ENCODE measurements at places on chromosomes 3 and 15.

DNA sequence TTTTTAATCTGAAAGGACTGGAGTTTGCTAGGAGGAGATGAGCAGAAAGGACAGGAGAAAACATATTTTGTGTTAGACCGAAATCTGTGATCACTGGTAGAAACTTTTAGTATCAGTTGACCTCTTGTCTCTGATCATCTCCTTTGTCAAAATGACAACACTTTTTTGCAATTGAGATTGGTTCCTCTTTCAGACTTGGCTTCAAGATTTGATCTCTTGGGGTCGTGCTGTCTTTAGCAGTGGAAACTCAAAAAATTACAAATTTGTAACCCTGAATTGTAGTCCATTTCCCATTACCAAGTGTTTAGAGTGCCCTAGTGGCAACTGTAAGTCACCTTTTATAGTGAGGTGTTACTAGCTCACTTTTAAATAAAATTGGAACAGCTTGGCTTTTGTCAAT, 107.4 kb downstream of the KLHL25 start:
- DNase-seq, result no peak

DNA sequence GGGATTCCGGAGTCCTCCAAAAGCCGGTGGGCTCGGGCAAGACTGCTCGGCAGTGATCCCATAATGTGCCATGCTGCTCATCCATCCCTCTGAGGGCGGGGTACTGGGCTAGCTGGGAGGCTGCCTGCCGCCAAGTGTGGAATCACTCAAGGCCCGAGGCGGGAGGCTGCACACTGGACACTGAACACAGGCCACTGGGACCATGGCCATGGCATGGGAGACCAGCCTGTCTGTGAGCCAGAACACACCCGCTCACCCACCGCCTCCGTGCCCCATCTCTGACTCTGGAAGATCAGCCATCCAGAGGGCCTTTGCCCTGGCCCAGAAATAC, 1.4 kb downstream of the C3orf22 start:
- DNase-seq, result no peak

- DNase-seq, result no peak
Observed at GRCh38 chr3:110929816-110930215, 141.8 kb upstream of the NECTIN3 start.

GRCh38 chr3:20401253-20401652, 215.2 kb upstream of the SGO1 start:
- no peak for DNase-seq

DNA sequence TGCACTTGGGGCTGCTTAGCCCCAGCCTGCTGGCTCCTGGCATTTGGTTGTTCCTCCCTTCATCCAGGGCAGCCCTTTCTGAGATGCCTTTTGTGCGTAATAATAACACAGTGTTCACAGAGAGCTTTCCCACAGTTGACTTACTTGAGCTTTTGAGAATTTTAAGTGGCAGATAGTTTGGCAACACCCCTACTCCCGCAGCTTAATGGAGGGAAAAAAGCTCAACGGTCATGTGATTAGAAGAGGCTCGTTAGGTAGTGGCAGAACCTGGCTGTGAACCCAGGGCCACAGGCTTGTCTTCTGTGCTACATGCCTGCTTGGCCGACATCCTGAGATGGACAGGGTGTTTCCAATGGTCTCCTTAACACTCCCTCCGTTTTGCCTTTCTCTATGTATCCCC, 4.7 kb downstream of the KBTBD13 start:
- peak; percentile 38 for DNase-seq

- DNase-seq, result no peak
Observed at GRCh38 chr3:197983076-197983475, 23.1 kb downstream of the LMLN start.

GRCh38 chr3:124812291-124813265, 74.6 kb downstream of the ITGB5 start:
- peak; percentile 65 for DNase-seq

DNA sequence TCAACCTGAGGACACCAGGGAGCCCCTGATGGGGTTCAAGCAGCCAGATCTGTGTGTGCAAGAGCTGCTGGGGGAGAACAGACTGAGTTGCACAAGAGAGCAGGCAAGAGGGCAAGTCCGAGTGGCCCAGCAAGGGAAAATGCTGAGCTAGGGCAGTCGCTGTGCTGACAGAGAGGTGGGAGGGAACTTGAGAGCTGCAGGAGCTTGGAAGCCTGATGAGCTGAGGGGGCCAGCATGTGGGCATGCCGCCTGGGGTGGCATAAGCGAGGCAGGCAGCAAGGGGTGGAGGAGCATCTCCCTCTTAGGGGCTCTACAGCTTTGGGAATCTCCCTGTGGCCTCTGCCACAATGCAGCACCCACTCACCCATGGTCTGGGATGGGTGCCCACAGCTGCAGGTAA, 4.7 kb upstream of the CORO2B start:
- DNase-seq, result no peak

DNA sequence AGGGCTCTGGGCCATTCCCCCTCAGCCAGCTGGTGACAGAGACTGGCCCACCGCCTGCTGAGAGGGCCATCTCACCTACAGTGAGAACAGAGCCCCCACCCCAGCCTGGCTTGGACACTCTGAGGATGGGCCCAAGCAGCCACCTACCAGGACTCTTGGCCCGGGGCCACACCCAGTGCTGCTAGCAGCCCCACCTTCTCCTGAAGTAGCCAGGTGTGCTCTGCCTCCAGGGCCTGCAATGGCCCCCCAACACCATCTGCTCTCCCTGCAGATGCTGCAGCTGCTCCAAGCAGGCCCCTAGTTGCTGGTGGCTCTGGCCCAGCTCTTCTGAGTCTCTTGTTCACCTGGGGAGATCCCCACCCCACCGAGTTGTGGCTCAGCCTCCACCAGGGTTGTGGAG, 6.8 kb upstream of the CLK3 start:
- peak; percentile 36 for DNase-seq

DNA sequence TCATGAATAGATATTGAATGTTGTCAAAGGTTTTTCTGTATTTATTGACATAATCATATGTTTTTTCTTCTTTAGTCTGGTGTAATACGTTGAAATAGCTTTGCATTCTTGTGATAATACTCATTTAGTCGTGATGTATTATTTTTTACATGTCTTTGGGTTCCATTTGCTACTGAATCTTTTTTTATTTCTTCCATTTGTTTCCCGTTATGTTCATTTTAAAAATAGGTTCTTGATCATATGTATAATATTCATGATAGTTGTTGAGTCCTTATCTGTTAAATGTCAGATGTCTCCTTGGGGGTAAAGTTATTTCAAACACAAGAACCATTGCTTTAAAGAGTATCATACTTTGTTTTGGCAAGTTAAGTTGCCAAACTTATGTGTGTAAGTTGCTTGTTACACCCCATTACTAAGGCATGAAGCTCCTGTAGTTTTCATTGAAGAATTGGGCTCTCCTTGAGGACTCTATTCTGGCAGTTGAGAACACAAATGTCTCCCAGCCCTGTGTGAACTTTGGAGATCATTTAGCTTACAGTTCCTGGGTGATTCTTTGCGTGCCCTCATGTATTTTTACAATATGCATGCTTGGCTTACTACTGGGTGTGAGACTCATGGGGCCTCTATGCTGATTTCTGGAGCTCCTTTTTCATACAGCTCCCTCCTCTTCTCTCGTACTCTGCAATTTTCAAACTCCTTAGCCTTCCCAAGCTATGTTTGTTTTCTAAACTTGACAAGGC, 8.3 kb downstream of the AKAP13 start:
- no peak for DNase-seq

DNA sequence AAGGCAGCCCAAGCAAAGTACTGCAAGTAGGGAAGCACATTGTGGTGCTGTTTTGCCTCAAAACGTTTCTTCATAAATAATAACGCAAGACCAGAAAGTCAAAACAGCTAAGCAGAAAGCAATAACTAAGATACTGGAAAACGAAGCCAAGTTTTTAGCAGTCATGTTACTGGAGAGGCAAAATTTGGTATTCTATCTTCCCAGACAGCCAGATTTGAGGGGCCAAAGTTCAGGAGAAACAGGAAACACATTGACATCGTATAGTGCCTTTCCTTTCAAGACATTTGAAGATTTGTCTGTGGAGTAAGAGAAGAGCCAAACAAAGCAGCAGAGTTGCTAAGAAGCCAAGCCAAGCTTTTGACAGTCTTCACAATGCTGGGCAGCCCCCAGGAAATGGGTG, 843.6 kb upstream of the NECTIN3 start:
- no peak for DNase-seq

DNA sequence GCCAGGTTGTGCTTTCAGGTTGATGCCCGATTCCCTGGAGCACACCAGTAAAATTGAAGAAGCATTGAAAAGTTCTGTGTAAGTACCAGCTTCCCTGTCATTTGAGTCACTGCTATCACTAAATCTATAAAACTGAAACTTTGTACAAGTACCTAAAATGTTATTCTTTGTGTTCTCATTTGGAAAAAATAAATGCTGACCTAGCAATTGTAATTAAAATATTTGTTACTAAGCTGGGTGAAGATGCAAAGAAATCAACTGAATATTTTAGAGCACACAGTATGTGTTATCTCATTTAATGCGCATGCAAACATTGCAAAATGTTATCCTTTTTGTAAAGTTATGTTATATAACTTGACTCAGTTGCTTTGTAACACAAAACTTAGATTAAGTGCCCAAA, 733.7 kb downstream of the TBL1XR1 start:
- DNase-seq, result no peak

- DNase-seq, result no peak
Observed at GRCh38 chr15:70768257-70768883, 5.0 kb upstream of the UACA start.

GRCh38 chr15:69941706-69942495, 155.8 kb downstream of the TLE3 start:
- peak; percentile 37 for DNase-seq

DNA sequence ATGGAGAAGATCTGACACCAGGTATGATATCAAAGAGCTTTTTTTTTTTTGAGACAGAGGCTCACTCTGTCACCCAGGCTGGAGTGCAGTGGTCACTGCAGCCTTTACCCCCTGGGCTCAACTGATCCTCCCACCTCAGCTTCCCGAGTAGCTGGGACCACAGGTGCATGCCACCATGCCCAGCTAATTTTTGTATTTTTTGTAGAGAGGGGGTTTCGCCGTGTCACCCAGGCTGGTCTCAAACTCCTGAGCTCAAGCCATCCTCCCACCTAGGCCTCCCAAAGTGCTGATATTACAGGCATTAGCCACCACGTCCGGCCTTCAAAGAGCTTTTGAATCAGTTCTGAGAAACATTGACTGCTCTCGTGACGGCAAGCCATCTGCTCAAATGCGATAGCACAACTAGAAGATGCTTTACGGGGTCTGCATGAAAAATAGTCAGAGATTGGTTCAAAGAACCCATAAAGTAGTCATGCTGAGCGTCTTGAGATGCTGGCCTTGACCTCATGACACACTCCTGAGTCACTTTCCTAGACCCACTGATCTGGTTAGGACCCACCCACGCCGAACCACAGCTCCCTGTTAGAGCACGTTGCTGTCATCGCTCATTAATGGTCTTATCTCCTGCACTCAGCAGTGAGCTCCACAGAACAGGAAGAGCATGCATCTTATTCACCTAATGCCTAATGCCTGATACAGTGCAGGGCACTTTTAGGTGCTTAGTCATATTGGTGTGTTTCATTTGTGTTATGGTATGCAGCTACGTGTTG, 57.0 kb upstream of the NR2F2 start:
- DNase-seq, result no peak

DNA sequence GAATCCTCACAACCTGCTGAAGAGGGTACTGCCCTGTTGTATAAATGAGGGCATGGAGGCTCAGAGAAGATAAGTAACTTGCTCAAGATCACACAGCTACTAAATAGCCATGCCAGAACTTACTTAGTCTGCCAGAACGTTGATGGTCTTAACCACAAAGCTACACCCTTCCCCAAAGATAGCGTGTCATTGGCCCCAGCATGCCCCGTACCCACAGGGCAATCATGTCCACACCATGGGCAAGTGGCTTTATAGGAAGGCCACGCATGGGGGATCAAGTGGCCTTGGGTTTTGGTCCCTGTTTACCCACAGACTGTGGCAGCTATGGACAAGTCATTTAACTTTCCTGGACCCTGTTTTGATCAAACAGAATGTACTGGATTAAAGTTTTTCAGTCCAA, 15.9 kb upstream of the ARHGEF3 start:
- no peak for DNase-seq

GRCh38 chr3:172224560-172225214, 185.3 kb downstream of the FNDC3B start:
- no peak for DNase-seq

DNA sequence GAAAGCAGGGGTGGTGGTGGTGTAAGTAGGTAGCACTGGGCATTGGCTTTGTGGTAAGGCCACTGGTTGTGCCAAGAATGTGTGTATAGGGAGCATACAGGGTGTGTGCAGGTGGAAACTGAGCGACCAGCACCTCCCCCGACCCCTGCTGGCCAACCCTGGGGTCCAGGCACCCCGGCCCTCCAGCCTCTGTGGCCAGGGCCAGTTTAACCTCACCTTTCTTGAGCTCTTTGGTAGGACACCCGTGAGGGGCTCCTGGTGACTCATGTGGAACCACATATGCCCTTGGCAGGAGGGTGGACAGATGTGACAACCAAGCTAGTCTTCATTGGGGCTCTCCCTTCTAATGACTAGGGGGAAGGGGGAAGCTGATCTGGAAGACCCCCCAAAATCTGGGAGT, 19.5 kb downstream of the SHF start:
- DNase-seq, result no peak

- no peak for DNase-seq
Observed at GRCh38 chr15:91952216-91952615, 98.7 kb downstream of the SLCO3A1 start.

- DNase-seq, result no peak
Observed at GRCh38 chr15:41683955-41684354, 23.8 kb downstream of the MGA start.

GRCh38 chr3:159925248-159925647, 63.4 kb upstream of the IL12A start:
- DNase-seq, result no peak

- DNase-seq, result no peak
Observed at GRCh38 chr3:72434296-72434695, 413.9 kb downstream of the SHQ1 start.

- DNase-seq, result peak; percentile 30
Observed at GRCh38 chr3:63386568-63386967, 108.5 kb downstream of the SYNPR start.

DNA sequence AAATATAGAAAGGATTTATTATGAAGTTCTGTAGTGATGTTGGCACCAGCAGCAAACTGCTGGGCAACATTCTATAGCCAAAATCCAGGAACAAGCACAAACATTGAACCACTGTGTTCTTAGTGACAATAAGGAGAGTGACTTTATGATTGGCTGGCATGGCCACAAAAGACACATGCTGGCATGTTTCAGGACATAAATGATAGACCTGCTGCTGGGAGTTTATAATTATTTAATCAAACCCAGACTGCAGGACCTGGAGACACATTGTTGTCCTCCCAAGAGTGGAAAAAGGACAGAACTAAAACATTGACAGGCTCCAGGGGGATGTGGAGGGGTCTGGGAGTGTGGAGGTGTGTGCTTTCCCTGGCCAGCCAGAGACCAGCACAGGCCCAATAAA, 255.3 kb upstream of the LRTM1 start:
- DNase-seq, result no peak

GRCh38 chr3:59808446-59808845, 758.6 kb upstream of the CFAP20DC start:
- no peak for DNase-seq

- no peak for DNase-seq
Observed at GRCh38 chr3:116579840-116580239, 129.7 kb upstream of the TUSC7 start.
